Activated CD4-positive, alpha-beta memory T cell treated with anti-CD3 and anti-CD28 coated beads for 36 hours (primary cell): ENCODE measurements at places on chromosomes 4 and X. TPM values are rescaled to one million over a fixed set of nuclear protein-coding genes. Genes with fewer than 3 reads are reported as not detected.

Gene UGT2B15
- total RNA-seq: not detected

Gene SLITRK4
- not detected for total RNA-seq

Gene CDS1
- 0.24 TPM for total RNA-seq

DNA sequence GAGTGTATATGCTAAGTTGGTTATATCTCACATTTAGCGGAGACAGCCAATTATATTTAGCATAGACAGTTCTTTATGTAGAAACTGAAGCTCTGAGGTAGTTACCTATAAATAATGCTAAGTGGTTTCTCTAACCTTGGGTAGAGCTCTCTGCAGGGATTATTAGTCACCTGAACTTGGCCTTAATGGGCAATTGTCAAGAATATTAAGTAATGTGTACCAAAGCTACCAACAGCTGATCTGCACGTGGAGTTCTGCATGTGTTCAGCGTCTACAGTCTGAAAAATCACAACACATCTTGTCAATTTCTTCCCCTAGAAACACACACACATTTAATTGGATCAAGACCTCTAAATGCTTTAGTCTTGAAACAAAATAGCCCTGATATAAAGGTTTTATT, 740.6 kb upstream of the FAM241A start:
- DNase-seq: no peak

DNA sequence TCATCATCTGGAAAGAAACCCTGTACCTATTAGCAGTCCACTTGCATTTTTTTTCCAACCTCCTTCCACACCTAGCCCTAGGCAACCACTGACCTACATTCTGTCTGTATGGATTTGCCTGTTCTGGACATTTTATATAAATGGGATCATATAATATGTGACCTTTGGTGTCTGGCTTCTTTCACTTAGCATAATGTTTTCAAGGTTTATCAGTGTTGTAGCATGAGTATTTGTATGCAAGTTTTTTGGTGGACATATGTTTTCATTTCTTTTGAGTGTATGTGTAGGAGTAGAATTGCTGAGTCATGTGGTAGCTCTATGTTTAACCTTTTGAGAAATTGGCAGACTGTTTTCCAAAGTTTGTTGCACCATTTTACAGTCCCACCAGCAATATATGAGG, 198.6 kb downstream of the CEP135 start:
- DNase-seq: no peak

Gene OTUD6A
- total RNA-seq: not detected

DNA sequence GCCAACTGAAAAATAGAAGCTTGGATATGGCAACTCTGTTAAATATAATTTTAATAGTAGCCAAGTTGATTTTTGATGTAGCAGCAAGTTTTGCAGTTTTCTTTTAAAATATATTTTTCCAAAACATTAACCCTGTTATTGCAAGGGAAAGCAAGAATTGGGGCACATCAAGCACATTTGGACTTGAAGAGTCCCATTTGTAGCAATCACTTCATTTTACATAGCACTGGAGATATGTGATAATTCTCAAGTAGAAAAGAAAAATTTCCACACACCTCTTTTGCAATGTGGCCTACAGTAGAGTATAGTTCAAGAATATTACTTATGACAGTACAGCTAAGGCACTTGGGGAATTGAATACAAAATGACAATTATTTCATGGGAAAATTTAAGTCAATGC, 1.9 kb upstream of the PPP4R3C start:
- DNase-seq: no peak

DNA sequence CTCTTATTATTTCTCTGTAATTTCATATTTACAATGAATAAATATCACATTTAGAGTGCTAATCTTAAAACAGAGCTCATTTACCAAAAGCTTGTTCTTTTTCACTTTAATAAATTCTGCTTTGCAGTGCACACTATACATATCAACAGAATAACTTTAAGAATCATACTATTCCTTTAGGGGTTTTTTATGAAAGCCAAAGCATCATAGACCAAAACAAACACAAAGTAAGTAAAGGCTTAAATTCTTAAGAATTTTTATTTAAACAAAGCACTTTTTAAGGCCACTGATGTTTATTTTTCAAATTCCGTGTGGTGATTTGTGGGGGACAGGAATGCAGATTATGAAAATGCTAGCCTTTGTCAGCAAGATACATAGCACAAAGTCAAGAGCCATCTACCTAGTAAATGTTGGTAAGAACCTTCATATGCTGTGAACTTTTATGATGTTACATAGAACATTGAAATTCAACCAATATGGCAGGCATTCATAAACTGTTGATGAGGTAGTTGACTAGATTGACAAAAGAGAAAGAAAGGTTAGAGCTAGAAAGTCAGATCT, 17.8 kb downstream of the TIGD2 start:
- no peak for DNase-seq

Gene GAGE1
- not detected for total RNA-seq

DNA sequence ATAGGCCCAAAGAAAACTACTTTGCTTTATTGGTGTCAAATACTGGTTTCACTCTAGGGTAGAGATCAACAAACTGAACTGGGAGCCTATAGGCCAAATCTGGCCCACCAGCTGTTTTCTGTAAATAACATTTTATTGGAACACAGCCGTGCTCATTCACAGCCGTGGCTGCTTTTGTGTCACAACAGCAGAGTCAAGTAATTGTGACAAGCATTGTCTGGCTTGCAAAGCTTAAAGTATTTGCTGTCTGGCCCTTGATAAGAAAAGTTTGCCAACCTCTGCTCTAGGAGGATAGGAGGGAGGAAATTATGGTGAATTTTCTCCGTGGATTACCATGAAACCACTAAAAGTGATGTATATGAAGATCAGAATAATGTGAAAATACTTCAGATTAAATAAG, 53.4 kb downstream of the GPAT3 start:
- DNase-seq: no peak

Gene MAGEA6
- not detected for total RNA-seq

DNA sequence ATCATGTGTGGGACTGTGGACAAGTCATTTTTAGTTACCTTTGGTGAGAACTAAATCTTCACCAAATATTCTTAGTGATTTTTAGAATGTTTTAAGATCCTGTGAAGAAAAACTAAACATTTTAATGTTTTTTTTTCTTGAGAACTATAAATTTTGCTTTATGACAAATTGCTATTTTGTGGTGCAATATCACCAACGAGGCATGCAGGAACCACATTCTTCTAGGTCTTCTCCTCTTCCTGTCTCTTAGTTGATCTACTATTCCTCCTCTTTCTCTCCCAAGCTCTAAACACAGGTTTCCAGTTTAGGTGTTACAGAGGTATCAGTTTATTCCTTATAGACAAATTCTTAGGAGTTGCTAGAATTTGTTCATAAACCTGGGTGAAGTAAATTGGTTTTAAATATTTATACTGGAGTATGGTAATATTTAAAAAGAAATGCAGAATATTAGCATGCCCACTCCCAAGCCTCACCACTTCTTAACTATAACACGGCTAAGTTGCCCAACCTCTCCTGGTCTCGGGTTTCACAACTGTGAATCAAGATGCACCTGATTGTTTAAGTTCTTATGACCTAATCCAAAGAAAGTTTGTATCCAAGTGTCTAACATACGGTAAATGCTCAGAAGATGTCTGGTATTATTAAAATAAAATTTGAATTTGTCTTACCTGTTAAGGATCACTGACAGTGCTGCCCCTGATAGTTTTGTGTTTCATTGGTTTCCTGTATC, 56.5 kb upstream of the CLNK start:
- no peak for DNase-seq

Gene TRAPPC11
- 30.2 TPM for total RNA-seq

Gene CFAP99
- total RNA-seq: not detected

GRCh38 chr4:7280926-7281690, 88.8 kb downstream of the SORCS2 start:
- no peak for DNase-seq

GRCh38 chrX:21721195-21721594, 36.7 kb downstream of the SMPX start:
- DNase-seq: no peak

- no peak for DNase-seq
Observed at GRCh38 chrX:111649638-111650037, 31.3 kb upstream of the ALG13 start.

- no peak for DNase-seq
Observed at GRCh38 chr4:91220315-91220714, 1083.5 kb upstream of the GRID2 start.

DNA sequence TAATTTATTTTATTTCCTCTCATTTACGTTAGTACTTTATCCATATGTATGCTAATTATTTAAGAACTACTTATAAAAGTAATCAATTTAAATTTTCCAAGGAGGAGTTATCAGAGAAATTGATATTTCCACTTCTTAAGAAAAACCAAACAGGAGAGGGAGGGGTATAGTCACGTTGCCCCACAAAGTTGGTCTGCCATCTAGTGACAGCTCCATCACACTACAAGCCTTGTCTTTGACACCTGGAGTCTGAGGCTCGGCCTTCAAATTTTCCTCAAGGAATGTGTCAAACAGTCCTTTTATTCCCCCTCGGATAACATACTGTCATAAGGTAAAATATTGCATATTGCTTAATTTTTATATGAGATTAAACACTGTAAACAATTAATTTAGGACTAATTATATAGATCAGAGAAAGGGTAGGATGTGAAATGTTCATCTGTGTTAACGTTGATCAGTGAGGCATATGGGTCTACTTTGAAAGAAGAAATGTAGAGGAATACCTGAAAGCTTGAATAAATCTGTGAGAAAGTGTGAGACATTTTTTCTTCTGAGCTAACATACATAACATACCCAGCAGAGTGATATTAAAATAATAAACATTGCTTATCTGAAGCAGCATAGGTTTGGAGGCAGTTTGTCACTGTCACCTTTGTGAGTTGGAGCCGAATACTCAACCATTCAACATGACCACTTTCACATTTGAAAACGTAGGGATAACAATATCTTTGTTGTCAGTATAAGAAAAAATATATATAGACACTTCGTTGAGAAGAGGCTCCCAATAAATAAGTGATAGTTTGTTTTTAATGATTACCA, 114.4 kb downstream of the GLRA3 start:
- DNase-seq: peak; percentile 23

DNA sequence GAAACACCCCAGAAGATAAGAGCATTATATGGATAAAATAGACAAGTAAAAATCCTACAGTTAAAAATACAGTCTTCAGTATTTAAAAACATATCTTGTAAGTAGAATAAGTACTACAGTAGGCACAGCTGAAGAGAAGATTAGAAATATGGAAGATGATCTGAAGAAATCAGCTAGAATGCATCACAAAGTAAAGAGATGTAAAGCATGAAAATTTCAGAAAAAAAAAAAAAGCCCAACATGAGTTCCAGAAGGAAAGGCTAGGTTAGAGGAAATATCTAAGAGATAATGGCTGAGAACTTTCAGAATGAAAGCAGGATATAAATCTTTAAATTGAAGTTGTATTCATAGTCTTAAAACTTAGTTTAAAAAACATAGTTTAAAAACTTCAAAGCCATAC, 21.0 kb downstream of the EPGN start:
- no peak for DNase-seq

DNA sequence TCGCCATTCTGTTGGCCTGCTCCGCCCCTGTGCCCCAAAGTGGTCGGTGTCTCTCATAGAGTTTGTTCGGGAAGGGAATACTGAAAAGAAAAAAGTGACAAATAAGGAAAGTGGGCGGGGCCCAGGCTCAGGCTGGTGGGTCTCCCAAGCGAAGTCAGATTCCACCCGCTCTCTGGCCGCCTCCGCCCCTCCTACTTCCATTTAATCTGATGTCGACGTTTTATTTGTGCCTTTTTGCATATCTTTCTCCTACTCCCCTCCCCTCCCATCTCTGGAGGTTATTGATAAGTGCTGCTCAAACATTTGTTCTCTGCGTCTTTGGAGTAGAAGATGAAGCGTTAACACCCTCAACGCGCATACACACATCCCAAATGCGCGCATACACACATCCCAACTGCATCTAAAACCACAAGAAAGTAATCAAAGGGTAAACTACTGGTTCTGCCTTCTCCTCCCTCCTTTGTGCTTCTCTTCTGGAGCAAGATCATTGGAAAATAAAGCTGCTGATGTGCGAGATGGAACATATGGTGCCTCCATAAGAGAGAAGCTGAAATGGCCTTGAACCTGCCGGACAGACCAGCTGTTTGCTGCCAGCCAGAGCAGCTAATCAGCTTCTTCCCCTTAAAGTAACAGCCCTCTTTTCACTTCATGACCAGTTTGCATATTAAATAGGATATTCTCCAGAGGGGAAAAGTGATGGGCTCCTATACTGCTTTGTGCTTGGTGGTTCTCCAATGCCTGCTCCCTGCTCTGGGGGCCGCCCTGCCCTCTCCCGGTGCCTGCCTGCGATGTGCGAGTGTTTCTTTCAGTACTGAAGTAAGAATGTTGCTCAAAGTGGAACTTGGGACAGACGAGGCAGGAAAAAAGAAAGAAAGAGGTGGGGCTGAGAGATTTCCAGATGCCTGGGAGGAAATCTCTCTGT, 3.1 kb downstream of the MAMLD1 start:
- DNase-seq: peak; percentile 17

Gene TECRL
- not detected for total RNA-seq

GRCh38 chrX:155086961-155087735, 15.8 kb downstream of the BRCC3 start:
- no peak for DNase-seq

- DNase-seq: no peak
Observed at GRCh38 chrX:153965406-153965805, 6.2 kb downstream of the HCFC1 start.

DNA sequence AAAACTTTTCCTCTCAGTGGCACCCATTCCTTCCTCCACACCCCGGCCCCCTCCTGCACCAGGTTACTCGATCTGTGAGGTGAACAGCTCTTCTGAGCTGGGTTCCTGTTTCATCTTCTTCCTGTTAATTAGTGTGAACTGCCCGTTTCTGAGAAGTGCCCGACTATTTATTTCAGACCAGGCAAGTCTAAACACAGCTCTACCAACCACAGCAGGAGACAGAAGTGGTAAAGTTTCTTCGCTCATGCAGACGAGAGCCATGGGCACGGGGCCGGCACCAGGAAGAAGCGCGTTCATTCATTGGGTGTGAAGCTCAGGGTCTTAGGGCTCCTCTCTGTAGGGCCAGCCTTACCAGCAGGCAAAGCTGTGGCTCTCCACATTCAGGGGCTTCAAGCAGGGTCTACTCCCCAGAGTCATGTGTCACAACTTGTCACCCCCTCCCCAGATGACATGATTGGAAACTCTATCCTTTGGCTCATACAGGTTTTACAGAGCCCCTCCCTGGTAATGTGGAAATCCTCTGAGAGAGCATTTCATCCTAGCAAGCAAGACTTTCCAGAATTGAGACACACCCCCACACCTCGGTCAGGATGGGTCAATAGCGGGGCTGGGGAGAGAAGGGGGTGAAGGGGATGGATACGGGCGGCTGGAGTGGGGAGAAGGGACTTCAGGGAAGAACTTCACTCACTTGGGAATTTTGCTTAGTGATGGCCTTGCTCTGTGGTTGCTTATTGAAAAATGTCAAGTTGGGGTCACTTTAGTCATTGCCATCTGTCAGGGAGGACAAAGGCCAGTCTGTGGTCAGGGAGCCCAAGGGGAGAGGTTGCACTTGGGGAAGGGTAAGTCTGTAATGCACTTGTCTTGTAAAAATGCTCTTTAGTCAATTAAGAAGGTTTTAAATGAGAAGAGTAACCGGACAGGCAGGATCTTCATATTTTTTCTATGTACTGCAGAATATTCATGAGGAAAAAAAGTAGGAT, 121.6 kb upstream of the TRIM2 start:
- no peak for DNase-seq
